ENCODE measurements at places on chromosomes 11 and 22.

GRCh38 chr11:117817368-117818040 is 7.0 kb downstream of the FXYD2 start:
- no peak for DNase-seq

- no peak for DNase-seq
These were observed 74.7 kb downstream of the MN1 start for GRCh38 chr22:27726686-27727449.

GRCh38 chr22:22959147-22959827 is 71.7 kb downstream of the IGLL5 start:
- no peak for DNase-seq

- DNase-seq, result no peak
These were observed 376.8 kb downstream of the TBC1D22A start for GRCh38 chr22:47139013-47139789.

- DNase-seq, result no peak
These were observed 72.9 kb downstream of the NAT10 start for GRCh38 chr11:34178209-34178821.

DNA sequence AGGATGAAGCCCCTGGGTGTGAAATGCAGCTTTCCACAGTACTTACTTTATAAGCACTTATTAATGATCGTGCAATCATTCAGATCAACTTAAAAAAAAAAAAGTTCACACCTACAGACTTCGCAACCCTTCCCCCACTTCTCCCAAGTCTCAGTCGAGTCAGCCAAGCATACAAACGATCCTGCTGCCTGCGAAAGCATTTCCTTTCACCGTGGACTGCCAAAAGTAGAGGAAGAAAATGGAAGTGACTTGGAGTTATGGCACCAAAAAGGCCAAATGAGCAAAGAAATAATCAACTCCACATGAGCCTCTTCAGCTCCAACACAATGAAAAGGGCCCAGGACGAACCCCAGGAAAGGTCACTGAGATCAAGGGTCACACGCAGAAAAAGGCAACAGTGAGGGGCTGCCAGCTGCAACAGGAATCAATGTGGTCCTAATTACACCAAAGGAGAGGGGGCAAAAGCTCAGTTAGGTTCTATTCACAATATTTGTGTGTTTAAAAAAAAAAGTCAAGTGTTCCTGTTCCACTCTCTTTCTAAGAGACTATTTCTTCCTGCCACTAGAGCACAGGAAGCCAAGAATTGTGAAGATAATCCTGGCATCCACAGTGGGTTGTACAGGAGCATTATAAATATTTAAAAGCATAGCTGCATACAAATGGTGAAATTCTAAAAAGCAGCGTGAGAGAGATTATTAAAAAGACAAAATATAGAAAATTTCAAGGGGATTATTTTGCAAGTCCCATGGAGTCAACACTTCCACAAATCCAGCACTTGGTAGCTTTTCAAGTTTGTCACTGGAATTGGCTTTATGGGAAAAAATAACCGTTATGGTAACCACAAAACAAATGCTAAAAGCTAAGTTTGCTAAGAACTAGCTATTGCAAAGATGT is 28.4 kb downstream of the CDON start:
- no peak for DNase-seq

DNA sequence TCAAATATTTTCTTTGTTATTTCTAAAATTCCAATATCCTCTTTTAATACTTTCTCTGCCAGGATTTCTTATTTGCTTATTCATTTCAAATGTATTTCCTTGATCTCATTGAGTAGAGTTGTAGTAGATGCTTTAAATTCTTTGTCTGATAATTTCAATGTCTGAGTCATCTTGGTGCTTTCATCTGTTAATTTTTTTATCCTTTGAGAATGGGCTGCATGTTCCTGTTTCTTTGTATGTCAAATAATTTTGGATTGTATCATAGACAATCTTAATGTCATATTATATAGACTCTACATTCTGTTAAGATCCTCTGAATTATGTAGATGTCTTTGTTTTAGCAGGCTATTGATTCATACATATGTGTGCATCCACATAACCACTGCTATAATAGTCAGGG is 57.5 kb downstream of the MYEOV start:
- DNase-seq, result no peak

DNA sequence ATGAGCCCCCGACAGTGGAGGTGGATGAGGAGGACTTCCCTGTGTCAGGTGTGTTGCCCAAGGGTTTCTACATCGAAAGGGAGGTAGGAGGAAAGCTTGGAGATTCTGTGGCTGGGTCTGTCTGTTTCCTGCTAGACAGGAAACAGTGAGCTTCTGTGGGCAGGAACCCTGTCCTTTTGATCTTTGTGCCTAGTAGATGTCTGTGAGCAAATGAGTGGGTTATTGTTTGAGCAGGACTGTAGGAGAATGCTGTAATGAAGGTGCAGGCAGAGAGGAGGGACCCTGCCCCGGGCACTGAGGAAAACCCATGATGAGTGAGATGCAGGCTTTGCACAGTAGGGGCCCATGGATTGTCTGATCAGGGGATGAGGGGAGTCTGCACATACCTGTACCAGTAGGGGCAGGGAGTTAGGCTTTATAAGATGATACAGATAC is 14.0 kb downstream of the USP35 start:
- no peak for DNase-seq

- no peak for DNase-seq
These were observed 7.6 kb downstream of the CLDN5 start for GRCh38 chr22:19516378-19517170.

- no peak for DNase-seq
These were observed 193.7 kb upstream of the TBCEL start for GRCh38 chr11:120830085-120830620.

DNA sequence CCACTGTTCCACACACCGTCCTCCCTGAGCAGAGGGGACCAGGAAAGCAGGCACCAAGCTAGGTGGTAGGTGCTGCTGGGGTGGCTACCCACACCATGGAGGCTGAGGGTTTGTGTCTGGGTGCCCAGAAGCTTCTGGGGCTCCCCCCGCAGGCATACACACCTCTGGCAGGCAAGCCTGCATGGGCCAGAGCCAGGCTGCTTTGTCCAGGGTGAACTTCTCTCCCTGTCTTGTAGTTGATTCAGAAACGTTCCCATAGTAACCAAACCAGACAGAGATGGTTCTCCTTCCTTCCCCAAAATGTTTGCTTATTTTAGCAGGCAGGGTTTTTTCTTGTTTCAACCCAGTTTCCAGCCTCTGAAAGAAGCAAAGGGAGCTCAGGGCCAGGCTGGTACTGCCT is 40.9 kb upstream of the SUSD2 start:
- no peak for DNase-seq

DNA sequence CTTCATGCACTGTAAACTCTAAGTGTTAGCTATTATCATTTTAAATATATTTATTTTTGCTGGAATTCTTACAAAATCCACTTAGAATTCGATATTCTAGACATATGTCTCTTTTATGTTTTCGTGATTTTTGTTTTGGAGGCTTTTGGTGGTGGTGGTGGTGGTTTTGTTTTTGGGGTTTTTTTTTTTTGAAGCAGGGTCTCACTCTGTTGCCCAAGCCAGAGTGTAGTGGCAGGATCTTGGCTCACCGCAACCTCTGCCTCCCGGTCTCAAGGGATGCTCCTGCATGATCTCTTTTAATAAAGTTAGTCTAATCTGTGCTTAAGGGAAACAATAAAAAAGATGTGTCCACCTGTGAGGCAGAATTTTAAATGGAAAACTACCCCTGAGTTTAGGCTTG is 117.7 kb downstream of the MRTFA start:
- no peak for DNase-seq

GRCh38 chr22:49052023-49052538 is 775.6 kb downstream of the BRD1 start:
- no peak for DNase-seq

DNA sequence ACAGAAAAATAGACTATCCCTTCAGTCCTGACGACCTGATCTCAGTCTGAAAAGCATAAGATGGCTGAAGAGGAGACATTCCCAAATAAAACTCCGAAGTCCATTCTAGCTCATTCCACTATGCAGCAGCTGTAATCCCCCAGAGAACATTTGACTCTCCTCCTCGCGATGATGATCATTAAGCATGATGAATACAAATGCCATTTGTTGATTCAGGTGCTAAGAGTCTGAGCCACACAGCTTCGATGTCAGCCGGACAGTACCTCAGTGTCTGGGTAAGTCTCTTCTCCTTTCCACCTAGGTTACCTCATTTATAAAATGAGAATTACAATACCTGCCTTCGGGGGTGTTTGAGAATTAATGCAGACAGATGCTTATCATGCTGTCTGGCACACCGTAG is 94.8 kb downstream of the TENM4 start:
- no peak for DNase-seq

DNA sequence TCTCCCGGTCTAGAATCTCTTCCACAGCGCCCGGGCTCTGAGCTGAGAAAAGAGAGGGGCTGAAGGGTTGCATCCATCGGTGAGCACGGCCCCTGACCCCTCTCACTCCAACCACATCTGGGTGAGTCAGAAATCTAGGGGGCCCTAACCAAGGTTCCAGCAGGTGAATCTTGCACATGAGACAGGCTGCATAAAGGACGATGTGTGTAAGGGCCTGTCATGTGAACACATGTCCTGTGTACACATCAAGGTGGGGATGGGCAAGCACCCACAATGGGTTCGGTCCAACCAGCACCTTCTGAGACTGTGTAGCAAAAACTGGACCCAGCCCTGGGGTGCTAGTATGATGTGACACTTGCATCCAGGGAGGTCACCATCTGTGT is 1.2 kb downstream of the BET1L start:
- no peak for DNase-seq

GRCh38 chr11:84290647-84291046 is 1004.5 kb upstream of the CCDC90B start:
- DNase-seq, result no peak

- no peak for DNase-seq
These were observed 635 bp upstream of the LDHA start for GRCh38 chr11:18393581-18394274.

DNA sequence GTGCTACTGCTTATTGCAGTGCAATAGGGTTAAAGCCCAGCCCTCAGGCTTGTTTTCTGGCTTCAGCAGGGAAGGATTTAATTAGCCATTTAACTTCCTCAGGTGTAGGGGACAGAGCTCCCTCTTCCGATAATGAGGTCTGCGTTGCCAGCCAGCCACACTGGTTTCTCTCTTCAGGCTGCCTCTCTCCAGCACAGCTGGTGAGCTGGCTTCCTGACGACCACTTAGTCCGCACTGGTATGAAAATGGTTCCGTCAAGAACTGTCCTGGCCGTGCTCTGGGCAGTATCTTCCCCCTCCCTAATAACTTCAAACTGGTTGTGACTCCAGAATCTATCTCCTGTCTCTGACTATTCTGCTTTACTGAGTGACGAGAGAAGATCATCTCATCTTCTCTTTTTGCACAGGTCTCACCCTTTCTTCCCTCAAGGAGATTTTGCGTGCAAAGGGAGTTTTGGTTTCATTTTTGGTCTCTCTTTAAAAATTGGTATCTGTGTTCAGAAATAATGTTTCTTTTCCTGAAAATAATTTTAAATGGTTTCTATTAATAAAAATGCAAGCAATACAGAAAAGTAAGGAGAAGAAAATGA is 49.2 kb downstream of the CNTN5 start:
- no peak for DNase-seq

DNA sequence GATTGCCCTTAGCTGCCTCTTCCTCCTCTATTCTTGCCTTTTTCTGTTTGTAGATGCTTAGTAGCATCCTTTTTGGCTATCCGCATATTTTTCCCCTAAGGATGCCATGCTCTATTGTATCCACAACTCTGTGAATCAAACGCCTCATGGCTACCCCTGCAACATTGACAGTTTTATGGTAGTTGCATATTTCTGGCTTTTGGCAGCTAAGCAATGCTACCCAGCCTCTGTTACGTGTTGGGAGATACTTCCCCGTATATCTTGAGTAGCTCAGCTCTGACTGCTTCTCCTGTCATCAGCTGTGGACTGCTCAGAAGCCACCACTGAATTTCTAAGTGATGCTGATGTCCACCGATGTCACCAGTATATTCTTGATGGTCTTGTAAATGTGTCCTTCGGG is 15.1 kb upstream of the SLC3A2 start:
- DNase-seq, result no peak

- DNase-seq, result no peak
These were observed 44.5 kb upstream of the TEAD1 start for GRCh38 chr11:12629601-12630313.

GRCh38 chr11:69041516-69041915 is 7.2 kb upstream of the TPCN2 start:
- no peak for DNase-seq

DNA sequence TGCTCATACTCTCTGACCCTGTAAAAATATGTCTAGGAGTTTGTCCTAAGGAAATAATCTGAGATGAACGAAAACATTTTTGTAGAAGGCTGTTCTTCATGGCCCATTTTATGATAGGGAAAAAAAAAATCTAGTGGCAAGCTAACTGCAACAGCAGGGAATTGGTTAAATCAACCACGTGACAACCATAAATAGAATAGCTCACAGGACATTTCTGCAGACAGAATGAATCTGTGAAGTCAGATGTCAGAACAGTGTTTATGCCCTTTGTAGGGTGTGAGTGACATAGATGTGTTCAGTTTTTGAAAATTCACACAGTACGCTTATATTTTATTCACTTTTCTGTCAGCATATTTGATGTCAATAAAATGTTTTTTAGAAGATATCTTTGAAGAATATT is 16.1 kb downstream of the ARHGAP1 start:
- DNase-seq, result no peak

DNA sequence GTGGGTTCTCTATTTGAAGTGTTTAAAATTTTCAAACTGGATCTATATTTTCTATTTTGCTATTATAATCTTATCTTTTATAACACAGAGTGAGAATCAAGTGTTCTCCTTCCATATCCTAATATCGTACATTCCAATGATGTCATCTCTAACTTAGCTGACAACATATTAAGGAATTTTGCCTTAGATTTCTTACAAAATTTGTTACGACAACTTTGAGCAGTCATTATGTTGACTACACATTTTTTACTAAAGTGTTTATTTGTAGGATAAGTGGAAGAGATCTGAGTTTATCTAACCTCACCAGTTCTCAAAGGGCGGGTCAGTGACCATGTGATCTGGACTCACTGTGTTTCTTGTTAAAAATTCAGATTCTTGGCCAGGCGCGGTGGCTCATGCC is 12.7 kb downstream of the BTG4 start:
- no peak for DNase-seq

GRCh38 chr11:83157594-83158356 is 844 bp downstream of the PCF11 start:
- DNase-seq, result no peak

GRCh38 chr11:105033343-105033742 is 1.6 kb downstream of the CASP1 start:
- DNase-seq, result no peak

- DNase-seq, result no peak
These were observed 53.2 kb downstream of the SPON1 start for GRCh38 chr11:14015711-14016110.

Measured in D721Med (cell line).